ENCODE measurements at places on chromosomes 6 and 20.
A peak's percentile ranks its signal among the peaks of the same experiment; 100 is the strongest.

DNA sequence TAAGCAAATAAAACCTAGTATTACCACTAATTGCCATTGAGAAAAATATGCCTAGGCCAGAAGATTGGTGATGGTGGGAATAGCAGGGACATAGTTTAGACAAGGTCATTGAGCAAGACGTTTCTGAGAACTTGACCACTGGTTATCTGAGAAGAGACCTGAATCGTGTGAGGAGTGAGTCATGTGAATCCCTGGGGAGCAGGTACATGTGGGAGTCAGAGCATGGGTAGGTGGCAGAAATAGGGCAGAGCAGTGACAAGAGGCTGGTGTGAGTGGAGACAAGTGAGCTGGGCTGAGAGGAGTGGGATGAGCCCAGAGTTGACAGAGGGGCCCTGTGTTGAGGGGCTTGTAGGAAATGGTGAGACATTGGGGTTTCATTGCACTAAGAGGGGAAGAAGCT is 16.4 kb downstream of the MICA start:
- no peak for DNase-seq

- no peak for DNase-seq
Observed at GRCh38 chr6:94071835-94072234, 652.5 kb upstream of the EPHA7 start.

DNA sequence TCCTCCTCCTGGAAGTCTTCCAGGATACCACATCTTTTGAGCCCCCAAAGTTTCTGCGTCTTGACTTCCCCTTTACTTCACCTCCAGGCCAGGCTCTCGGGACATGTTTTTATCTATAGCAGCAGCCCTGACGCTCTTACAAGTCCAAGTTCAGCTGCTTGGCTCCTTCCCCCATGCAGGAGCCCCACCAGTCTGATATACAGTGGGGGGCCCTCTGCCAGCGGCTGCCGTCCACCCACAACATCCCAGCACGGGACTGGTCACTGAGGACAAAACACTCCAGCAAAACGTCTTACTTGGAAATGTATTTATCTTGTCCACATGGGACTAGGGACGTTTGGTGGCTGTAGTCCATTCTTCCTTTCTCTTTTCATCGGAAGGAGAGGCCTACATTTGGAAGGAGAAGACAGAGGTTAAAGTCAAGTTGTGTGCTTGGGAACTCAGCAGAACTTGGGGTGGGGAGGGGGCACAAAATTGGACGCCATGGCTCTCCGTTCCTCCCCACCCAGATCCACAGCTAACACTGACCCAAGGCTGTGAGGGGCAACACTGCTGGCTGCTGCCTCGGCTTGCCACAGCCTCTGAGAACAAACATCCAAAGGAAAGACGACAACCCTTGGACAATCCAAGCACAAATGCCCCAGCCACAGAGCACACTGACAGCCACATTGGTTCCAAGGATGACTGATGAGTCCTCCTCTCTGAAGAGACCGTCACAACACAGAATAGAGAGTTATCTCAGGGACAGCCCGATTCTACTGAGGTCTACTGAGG is 79.2 kb downstream of the PRND start:
- no peak for DNase-seq

DNA sequence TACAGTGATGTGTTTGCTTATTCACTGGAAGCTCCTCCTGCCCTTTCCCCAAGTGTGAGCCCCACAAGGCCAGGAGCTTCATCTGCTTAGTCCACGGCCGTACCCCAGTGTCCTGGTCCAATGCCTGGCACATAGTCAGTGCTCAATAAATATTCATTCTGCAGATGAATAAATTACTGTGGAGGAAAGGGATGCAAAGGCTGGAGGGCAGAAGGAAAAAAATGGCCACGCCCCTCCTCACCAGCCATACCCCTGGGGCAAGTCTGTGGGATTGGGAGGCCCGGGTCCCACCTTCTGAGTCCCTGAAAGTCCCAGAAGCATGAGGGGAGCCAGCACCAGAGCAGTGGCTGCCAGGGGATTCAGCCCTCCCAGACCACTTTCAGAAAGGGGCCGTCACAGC is 65.5 kb downstream of the GRM4 start:
- DNase-seq, result no peak

- DNase-seq, result peak; percentile 59
Observed at GRCh38 chr6:18503593-18504231, 116.6 kb downstream of the RNF144B start.

DNA sequence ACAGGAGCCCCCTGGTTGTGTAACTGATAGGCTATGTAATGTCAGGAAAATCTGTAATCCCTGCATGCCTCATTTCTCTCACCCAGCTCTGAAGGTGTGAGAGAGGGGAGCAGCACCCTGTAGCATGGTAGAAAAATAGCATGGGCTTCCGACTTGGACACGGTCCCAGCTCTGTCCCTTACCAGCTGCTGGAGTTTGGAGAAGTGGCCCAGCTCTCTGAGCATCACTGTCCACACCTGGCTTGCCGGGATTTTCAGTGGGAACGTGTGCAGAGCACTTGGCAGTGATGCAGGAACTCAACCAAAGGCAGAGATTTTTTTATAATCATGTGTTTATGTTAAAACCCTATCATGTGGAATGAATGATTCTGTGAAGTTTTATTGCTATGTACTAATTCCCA is 34.6 kb downstream of the STK35 start:
- DNase-seq, result no peak

DNA sequence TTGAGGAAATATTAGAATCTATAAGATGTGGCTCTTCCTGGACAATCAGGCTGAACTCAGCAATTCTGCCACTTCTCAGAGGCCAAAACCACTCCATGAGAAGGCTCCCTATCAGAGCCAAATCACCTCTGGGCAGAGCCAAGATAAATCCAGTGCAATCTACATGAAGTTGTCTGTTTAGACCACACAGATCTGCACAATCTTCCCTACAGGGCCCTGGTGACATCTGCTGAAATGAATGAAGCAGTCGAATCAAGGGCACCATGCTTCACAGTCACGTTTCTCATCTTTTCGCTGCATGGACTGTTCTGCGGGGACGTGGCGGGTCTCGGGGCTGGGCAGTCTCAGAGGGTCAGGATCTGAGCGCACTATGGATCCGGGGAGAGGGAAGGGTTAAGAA is 60.1 kb upstream of the CD93 start:
- DNase-seq, result no peak

DNA sequence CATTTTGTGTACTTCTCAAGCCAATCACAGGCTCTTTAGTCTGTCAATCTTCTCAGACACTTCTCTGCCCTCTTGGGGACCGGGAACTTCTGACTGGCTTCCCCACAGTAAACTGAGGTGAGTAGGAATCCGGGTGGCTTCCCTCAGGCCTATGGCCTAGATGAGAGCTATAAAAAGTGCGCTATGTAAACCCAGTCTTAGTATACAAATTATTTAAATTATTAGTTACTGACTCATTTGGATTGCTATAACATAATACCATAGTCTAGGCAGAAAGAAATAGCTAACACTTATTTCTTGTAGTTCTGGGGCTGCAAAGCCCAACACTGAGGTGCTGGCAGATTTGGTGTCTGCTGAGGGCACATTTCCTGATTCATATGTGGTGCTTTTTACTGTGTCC is 109.2 kb upstream of the MCHR2 start:
- DNase-seq, result no peak

DNA sequence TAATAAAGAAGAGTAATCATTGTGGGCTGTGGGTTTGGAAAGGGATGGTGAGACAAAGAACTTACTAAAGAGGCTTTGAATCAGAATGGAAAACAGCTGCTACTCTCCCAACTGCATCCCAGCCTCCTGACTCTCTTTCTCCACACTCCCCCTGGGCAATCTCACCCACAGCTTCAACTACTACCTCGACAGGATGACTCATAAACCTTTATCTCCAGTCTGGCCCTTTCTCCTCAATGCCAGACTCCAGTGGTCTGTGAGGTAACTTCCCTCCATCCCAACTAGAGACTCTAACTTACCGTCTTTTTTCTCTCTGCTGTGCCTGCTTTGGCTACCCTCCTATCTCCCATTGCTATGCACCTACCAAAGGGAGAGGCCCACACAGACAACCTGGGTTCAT is 135.3 kb upstream of the RREB1 start:
- DNase-seq, result no peak

GRCh38 chr6:46269447-46270229 is 98.9 kb upstream of the ENPP5 start:
- DNase-seq, result no peak

GRCh38 chr20:56004611-56005388 is 519 bp downstream of the CBLN4 start:
- DNase-seq, result no peak

DNA sequence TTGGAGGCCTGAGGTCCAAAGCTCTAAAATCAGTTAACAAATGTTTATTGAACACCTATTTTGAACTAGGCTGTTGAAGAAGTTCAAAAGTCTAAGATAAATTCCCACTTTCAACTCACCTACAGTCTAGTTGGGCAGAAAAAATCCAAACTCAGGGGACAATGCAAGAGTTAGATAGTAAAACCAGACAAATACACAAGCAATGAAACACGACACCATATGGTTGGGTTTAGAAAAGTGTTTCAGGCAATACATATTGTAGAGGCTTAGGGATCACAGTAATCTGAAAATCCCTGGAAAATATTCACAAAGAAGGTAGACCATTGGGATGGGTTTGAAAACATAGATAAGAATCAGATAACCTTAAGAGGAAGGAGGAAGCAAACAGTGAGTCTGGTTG is 1.3 kb upstream of the CARMIL1 start:
- no peak for DNase-seq

GRCh38 chr6:13711324-13711732 is 307 bp downstream of the RANBP9 start:
- no peak for DNase-seq

- no peak for DNase-seq
Observed at GRCh38 chr6:56953597-56954402, 1.1 kb upstream of the BEND6 start.

Data from GM04504 (cell line).